Fibroblast of skin of right biceps (primary cell): ENCODE measurements at places on chromosomes 3 and 15.

DNA sequence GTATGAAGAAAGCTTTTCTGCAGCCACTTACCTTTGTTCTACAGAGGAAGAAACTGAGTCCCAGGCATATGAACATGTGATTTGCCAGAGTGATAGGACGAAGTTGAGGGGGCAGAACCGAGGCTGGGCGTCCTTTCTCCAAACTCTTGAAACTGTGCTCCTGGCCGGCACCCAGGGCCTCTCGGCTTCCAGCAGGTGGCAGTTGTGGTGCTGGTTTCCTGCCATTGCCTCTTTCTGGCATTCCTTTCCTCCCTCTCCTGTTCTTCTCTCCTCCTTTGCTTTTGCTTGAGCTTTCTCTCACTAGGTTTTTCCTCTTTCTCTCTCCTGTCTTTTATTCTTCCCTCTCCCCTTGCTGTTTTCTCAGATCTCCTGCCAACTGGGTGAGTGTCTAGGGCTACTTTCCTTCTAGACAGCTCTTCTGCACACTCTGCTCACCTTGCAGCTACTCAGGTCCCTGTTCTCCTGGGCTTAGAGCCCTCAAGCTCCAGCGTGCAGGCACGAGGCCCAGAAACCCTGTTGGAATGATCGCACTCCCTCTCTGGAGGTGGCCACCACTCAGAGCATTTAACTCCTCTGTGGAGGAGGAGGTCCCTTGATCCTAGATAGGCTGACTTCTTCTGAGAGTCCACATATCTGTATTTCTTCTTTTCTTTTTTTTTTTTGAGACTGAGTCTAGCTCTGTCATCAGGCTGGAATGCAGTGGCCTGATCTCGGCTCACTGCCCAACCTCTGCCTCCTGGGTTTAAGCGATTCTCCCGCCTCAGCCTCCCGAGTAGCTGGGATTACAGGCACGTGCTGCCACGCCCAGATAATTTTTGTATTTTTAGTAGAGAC, 26.2 kb downstream of the TRAK1 start:
- DNase-seq = peak; percentile 89

DNA sequence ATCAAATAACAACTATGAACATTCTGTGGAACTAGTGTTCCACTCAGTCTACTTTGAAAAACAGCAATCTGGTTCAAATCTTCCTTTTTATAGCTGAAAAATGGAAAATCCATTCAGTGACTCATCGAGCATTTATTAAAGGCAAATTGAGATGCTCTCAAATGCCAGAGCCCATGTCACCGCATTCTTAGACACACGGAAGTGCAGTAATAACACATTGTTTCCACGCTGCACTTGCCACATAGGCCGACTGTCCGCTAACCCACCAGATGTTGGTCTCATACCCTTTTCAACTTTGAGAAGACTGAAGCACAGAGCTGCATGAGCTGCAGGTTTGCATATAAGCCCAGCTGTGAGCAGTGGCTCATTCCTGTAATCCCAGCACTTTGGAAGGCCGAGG, 95.9 kb downstream of the TMEM266 start:
- DNase-seq = peak; percentile 71

DNA sequence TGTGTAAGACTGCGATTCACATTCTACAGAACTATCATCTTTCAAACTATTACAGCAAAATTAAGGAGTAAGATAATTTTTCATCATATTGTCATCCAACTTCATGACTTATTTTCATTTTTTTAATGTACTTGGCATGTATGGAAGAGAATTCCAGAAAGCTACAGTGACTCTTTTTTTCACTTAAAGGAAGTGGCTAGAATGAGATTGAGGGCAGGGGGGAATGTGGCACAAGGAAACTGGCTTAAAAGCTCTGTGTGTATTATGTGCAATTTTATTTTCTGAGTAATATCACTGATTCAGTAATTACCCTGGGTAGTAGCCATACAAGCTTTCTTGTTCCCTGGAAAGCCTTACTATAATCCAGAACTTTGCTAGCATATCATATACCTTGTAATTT, 94.6 kb downstream of the FILIP1L start:
- peak; percentile 81 for DNase-seq

DNA sequence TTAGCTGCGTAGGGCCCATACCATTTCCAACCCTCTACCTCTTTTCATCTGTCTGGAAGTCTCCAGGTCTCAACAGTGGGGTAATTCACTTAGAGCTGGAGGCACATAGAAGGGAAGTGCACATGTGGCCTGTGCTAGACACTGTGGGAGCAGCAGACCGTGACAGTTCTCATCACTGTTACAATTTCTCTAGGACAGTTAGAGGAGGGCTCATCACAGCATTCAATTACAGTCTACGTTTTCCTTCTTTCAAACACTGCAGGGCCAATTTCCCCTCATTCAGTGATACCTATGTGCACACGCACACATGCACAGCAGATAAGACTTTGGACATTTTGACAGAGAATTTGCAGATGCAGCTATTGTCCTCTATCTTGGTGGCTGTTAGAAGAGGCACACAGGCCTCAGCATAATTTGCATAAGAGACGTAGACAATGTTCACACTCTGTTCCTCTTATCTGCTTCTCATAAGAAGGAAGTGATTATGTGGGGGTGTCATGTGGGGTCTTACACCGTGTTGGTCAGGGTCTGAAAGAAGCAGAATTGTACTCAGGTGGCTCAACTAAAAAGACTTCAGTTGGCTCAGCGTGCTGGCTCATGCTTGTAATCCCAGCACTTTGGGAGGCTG, 12.6 kb upstream of the HRG start:
- no peak for DNase-seq

- DNase-seq = peak; percentile 59
Observed at GRCh38 chr3:71428841-71429596, 154.5 kb downstream of the FOXP1 start.

DNA sequence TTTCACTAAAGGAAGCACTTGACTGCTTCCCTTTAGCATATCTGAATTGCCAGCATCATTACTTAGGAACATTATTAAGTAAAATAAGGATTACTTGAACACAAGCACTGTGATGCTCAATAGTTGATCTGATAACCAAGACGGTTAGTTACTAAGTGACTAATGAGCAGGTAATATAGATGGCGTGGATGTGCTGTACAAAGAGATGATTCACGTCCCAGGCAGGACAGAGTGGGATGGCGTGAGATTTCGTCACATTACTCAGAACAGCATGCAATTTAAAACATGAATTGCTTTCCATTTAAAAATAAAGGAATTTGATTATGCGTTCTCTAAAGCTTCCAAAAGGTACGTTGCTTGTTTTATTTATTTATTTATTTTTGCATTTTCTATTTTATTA, 240.0 kb upstream of the ARHGEF26 start:
- no peak for DNase-seq

DNA sequence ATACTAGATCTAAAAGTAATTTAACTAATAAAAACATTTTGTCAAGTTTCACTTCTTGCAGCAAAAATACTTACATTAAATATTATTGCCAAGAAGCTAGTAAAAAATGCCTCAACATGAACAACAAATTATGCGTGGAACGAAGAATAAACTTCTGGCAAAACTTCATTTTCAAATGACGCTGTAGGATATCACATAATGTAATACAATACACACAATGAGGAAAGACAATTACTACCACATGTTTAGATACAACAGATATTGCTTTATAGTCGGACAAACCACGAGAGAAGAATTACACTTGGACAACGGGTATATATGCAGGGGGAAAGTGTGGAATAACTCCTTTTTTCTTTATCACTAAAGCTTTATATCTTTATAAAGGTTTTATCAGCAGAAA, 21.6 kb downstream of the P3H2 start:
- peak; percentile 45 for DNase-seq

- DNase-seq = no peak
Observed at GRCh38 chr3:77190374-77190773, 150.5 kb downstream of the ROBO2 start.

GRCh38 chr3:116341899-116342298, 103.4 kb downstream of the LSAMP start:
- DNase-seq = no peak

- peak; percentile 62 for DNase-seq
Observed at GRCh38 chr3:132344666-132345280, 27.6 kb downstream of the ACP3 start.

GRCh38 chr3:125055331-125055912, 375 bp downstream of the HEG1 start:
- peak; percentile 37 for DNase-seq

GRCh38 chr3:50853936-50854335, 179.2 kb downstream of the DOCK3 start:
- no peak for DNase-seq

GRCh38 chr3:139548801-139549200, 9.3 kb upstream of the RBP1 start:
- no peak for DNase-seq

DNA sequence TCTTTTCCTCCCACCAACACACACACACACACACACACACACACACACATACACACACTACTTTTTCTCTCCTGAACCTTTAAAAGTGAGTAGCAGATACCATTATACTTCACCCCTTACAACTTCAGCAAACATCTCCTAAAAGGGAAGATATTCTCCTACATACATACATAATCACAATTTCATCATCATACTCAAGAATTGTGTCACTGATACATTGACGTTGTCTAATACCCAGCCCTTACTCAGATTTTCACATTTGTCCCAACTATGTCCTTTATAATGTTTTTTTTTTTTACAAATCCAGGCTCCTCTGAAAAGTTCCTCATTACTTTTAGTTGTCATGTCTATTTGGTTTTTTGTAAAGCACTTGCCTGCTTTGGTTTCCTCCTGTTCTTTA, 18.5 kb downstream of the ABHD6 start:
- no peak for DNase-seq

GRCh38 chr3:141360888-141361598, 7.3 kb upstream of the ZBTB38 start:
- DNase-seq = peak; percentile 93

- peak; percentile 71 for DNase-seq
Observed at GRCh38 chr3:29409409-29409808, 128.5 kb downstream of the RBMS3 start.
